ENCODE measurements at places on chromosomes 7 and 10.

DNA sequence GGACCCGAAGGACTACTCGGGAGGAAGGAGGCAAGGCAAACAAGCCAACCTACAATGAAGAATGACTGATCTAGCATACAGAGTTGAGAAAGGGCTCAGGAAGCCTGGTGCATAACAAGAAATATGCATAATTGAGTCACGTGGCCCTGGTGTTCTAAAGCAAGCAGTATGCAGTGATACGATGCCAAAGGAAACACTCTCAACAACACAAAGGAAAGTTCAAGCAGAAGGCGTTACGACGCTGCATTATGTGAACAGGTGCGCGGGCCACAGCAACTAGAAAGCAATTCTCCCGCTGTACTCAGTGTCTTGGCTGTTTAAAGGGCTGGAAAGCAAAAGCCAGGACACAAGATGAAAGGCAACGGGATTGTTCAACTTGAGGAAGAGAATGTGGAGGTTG, 100.8 kb downstream of the PRTFDC1 start:
- no peak for DNase-seq

DNA sequence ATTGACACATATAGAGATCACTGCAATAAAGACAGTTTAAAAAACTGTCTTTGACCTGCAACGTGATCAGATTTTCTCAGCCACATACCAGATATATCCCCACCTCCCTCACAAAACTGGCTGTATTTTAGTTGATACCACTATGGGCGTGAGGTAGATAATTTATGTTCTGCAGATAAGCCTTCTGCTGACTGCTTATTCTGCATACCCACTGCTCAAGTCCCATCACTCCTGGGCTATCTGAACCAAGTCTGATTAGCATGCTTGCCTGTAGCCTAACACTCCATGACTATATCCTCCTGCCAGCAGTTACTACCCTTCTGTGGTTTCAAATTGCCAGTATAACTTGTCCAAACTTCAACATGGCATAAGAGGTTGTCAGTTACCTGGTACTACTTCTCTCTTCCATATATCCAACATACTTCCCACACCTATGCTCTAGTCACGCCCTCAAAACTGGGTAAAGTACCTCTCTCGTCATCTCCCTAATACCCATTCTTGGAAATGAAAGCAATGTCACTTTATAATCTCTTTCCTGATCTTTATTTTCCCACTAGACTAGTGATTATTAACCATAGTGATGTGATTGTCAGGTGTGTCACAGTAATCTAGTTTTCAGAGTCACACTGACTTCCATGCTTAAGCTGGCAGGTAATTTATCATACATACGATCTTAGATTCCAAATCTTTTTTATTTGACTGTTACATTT, 70.7 kb downstream of the MALSU1 start:
- DNase-seq = no peak

DNA sequence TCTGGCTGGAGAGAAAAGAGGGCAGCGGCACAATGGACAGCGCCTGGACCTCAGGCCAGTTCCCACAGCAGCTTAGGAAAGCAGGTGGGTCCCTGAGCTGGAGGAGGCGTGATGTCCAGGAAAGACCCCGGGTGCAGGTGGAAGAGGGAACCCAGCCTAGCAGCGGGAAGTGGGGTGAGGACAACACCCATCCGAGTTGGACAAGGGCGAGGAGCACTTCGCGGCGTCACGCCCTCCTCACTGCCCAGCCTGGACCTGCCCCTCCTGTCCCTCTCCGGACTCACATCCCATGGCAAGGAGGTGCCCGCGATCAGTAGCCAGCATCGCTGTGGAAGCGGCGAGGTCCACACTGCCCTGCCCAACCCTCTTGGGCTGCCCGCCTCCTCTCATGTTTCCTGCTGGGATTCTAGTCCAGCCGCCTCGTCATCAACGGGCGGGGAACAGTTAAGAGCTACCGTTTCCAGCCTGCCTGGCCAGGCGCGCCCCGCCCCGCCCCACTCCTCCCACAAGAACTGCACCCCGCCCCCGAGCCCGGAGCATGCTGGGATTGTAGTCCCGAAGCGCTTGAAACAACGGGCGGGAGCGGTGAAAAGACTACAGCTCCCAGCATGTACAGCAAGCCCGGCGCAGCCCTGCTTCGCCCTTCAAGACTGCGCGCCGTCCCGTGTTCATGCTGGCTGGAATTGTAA, 930.6 kb upstream of the ZNF722 start:
- DNase-seq = no peak

GRCh38 chr7:142298009-142298408, 40.2 kb upstream of the PRSS58 start:
- no peak for DNase-seq

GRCh38 chr7:14377646-14378266, 388.3 kb upstream of the ETV1 start:
- no peak for DNase-seq

DNA sequence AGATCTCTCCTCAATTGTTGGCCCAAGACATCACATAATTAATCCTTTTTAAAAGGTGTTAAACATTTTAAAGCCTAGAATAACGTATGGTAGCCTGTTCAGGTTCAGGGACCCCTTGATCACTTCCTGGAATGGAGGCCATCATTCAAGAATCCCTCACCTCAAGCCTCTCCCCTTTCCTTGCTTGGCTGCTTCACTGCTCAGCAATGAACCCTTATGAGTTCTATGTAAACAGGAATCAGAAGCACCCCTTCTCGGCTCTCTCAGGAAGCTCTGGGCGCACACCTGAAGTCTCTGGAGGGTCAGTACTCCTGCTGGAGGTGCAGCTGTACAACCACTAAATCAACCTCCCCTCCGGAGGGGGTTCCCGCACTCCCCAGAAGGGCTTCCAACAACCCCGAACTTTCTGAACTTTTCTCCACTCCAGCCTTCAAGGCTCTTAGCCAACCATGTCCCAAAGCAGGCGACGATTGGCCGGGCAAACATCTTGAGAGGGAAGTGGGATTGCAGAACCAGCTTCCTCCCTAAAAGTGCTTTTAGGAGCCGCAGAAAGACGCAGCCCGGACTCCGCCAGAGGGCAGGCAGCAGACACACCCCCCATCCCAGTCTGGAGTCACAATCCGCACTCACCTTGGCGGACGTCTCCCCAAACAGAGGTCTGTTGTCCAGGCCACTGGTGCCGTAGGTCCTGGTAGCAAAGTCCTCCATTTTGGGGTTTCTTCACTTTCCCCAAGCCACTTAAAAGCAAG, 562 bp downstream of the TMEM243 start:
- DNase-seq = no peak

Measured in NCI-H1417 treated with DMSO at 0.1 percent for 48 hours (cell line).